Endodermal cell (in vitro differentiated cells): ENCODE measurements at places on chromosomes 13 and 19. TPM values are rescaled to one million over a fixed set of nuclear protein-coding genes. Genes with fewer than 3 reads are reported as not detected.

IL12RB1 gene
- total RNA-seq, result not detected in 3 replicates

ZNF528 gene
- total RNA-seq, result 32.7 and 39.1 TPM in 2 replicates

TRIP10 gene
- total RNA-seq, result 108 and 116 TPM in 2 replicates

RYR1 gene
- total RNA-seq, result 1.5 and 3.3 TPM in 2 replicates

OVOL3 gene
- total RNA-seq, result not detected in 2 replicates

ATP4B gene
- not detected in 2 replicates for total RNA-seq

C13orf42 gene
- total RNA-seq, result 25.0 and 27.7 TPM in 2 replicates

KLK1 gene
- 0.75 and 1.5 TPM in 2 replicates for total RNA-seq

C1QTNF9 gene
- not detected in 3 replicates for total RNA-seq

N4BP2L1 gene
- 4.0 and 4.2 TPM in 2 replicates for total RNA-seq

ANGPTL4 gene
- total RNA-seq, result 7.5 and 10.9 TPM in 2 replicates

KIR2DL1 gene
- not detected in 3 replicates for total RNA-seq

CYP4F2 gene
- not detected in 3 replicates for total RNA-seq

CABP5 gene
- not detected in 2 replicates for total RNA-seq

ZNF99 gene
- total RNA-seq, result not detected in 2 replicates

COL5A3 gene
- 0.04 and 0.27 TPM in 2 replicates for total RNA-seq

SIGLEC10 gene
- not detected in 2 replicates for total RNA-seq

CYP4F8 gene
- not detected in 2 replicates for total RNA-seq

EHD2 gene
- total RNA-seq, result 8.4 to 13.8 TPM (median 10.8 TPM) in 3 replicates

DCT gene
- total RNA-seq, result not detected in 2 replicates

ZNF570 gene
- 5.5 and 6.4 TPM in 2 replicates for total RNA-seq

FAM83E gene
- total RNA-seq, result 4.4 to 6.2 TPM (median 5.3 TPM) in 3 replicates

HIPK4 gene
- total RNA-seq, result 0.23 to 0.40 TPM (median 0.31 TPM) in 3 replicates

CCDC70 gene
- not detected in 3 replicates for total RNA-seq

FGF22 gene
- total RNA-seq, result 0.78 to 0.82 TPM in 2 of 3 replicates, not detected in the other

SHD gene
- 1.6 and 2.8 TPM in 2 replicates for total RNA-seq

SLC25A30 gene
- 9.9 and 11.5 TPM in 2 replicates for total RNA-seq

HSD17B14 gene
- total RNA-seq, result 37.0 and 43.0 TPM in 2 replicates

NTF4 gene
- 5.0 and 5.9 TPM in 2 replicates for total RNA-seq

GJB2 gene
- total RNA-seq, result 0.26 to 0.82 TPM (median 0.76 TPM) in 3 replicates

KLK8 gene
- 1.2 TPM in 1 of 3 replicates, not detected in the others for total RNA-seq

PCDH20 gene
- 9.2 to 13.8 TPM (median 9.5 TPM) in 3 replicates for total RNA-seq

APOE gene
- total RNA-seq, result 2,047 and 2,216 TPM in 2 replicates

WDR88 gene
- total RNA-seq, result not detected in 2 replicates

GGN gene
- total RNA-seq, result 2.0 to 2.3 TPM (median 2.1 TPM) in 3 replicates

ATP8A2 gene
- 2.9 and 3.0 TPM in 2 replicates for total RNA-seq

ZNF763 gene
- total RNA-seq, result 3.6 and 4.4 TPM in 2 replicates

PRKCG gene
- total RNA-seq, result 4.0 to 15.8 TPM (median 5.6 TPM) in 3 replicates

TTC9B gene
- not detected in 2 replicates for total RNA-seq

OR7C2 gene
- total RNA-seq, result not detected in 2 replicates

ZNF850 gene
- 6.4 to 30.8 TPM (median 30.7 TPM) in 3 replicates for total RNA-seq

SBK2 gene
- total RNA-seq, result 3.3 to 7.6 TPM (median 3.7 TPM) in 3 replicates

NPAS1 gene
- 8.7 and 9.1 TPM in 2 replicates for total RNA-seq

CYP2S1 gene
- total RNA-seq, result 7.6 to 12.2 TPM (median 8.6 TPM) in 3 replicates

ZNF132 gene
- 0.52 to 0.86 TPM (median 0.71 TPM) in 3 replicates for total RNA-seq

DIRAS1 gene
- 8.4 and 8.7 TPM in 2 replicates for total RNA-seq
